ENCODE measurements at places on chromosomes 6 and 20. TPM values are rescaled to one million over a fixed set of nuclear protein-coding genes. Genes with fewer than 3 reads are reported as not detected.

Gene PROKR2
- not detected for polyA plus RNA-seq

Gene C20orf144
- polyA plus RNA-seq = 0.46 TPM

DNA sequence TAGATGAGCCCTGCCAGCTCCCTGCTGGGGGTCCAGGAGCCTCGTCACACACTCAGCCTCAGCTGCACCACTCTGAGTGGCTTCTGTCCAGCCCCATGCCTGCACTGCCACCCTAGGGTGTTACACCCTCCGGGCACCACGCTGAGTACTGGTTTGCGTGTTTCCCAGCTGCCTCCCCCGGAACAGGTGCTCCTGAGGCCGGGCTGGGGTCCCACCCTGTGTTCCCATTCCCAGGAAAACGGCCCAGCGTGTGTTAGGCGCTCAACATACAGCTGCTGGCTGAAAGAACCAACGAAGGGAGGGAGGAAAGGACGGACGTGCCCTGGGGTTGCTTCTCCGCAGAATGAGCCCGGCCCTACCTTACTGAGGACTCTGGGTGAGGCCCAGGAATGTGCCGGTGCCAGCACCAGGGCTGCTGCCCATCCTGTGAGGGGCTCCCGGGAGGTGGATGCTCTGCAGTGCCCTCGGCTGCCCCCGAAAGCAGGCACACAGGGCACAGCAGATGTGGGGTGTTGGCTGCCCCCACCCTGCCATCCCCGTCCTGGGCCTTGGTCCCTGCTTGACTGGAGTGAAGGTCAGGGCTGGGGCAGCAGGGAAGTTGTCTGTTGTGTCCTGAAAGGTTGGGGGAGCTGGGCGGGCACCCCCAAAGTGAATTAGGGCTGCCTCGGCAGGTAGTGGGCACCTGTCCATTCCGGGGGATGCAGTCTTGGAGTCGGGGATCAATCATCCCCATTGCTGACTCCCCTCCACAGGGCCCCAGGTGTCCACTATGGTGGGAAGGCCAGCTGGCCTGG, 16.3 kb downstream of the LAMA5 start:
- DNase-seq = no peak

GRCh38 chr6:73832313-73832712, 136.3 kb downstream of the CD109 start:
- DNase-seq = no peak

GRCh38 chr6:43981363-43981990, 145.8 kb downstream of the MRPL14 start:
- DNase-seq = no peak

DNA sequence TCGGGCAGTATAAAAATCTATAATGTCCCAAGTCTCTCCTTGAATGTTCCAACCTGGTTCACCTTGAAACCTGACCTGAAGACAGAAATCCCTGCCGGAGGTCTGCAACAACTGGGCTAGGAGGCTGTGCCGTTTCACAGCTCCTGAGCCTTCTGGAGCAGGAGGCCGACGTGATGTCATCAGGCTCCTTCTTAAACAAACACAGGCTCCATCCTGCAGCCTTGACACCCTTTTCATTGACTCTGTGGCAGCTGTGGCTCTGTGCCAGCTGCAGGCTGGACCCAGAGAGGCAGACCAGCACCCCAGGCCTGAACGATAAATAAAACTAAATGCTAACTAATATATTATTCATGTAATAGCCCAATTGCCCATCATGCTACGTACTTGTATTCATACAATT, 483.9 kb downstream of the CD83 start:
- no peak for DNase-seq

Gene MEP1A
- not detected for polyA plus RNA-seq

GRCh38 chr20:41139227-41140093, 2.1 kb downstream of the PLCG1 start:
- no peak for DNase-seq

DNA sequence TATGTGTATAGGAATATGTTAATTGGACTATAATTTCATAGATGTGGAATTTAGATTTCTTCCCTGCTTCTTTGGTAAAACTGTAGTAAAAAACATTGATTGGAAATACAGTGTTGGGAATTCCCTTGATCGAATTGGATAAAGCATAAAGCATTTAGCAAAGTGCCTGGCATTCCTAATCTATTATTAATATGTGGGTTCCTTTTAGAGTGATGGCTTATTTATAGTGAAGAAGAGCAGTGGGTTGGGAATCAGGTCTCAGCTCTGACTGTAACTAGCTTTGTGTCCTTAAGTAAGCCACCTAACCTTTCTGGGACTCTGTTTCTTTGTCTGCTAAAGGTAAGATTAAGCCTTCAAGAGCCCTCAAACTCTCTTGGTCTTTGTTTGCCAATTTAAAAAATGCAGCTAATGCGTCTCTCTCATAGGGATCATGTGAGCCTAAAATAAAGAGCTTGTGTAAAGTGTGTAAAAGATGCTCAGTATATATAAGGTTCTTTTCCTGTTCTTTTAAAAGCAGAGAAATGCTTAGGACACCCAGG, 53.3 kb downstream of the KCNS1 start:
- DNase-seq = no peak

Gene GTSF1L
- polyA plus RNA-seq = not detected

DNA sequence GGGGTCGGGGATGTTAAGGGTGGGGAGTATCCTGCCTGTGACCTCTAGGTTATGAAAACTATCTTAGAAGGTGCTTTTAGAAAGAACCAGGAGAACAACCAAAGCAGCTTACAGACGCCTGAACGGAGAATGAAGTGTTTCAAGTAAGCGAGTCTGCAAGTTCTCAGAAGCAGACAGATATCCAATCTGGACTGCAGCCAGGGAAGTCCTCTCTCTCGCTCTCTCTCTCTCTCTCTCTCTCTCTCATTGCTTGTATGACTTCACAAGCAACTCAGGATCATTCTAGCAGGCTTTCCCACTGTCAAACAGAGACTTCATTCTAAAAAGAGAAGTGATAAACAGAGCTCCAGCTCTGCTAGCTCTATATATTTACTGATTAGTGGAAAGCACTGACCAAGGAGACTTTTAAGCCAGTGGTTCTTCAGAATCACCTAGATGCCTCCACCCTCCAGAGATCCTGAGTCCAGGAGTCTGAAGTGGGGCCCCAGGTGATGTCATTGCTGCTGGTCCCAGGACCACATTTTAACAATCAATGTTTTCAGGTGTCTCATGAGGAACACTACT, 6.0 kb downstream of the TCF21 start:
- DNase-seq = no peak

DNA sequence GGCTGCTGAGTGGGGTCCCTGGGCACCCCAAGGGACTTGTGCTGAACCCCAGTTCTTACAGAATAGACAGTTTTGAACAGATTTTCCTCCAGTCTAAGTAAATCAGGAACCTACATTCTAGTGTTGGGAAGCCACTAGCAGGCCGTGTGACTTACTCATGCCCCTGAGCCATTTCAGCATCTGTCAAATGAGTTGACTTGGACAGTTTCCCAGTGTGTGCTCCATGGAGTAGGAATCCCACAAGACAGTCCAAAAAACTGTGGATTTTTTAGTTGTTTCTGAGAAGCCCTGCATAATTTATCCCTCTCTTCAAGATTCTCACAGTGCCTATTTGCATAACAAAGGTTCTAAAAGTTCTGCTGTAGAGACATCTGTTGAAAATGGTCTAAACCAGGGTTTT, 2.1 kb downstream of the GABRR2 start:
- no peak for DNase-seq

DNA sequence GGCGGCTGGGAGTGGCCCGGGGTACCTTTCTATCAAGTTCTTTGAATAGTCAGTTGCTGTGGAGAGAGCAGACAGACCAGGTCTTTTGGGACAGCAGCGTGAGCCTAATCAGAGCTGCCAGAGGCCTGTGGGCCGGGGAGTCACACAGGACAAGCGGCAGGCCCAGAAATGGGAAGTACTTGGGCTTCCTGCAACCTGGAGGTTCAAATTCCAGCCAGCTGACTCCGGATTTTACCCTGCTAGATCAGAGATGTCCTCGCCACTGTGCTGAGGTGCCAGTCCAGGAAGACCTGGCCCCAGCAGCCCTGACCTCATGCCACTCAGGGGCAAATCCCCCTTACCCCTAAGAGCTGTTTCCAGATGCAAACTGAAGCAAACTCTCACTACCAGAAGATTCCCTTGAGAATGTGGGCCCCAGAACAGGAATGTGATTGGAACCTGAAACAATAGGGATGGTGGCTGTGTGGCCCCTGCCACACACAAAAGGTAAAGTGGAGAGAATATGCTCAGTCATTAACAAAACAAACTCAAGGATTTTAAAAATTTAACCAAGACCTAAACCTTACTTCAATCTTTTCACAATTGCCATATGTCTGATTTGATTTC, 9.7 kb downstream of the BEND3 start:
- no peak for DNase-seq

DNA sequence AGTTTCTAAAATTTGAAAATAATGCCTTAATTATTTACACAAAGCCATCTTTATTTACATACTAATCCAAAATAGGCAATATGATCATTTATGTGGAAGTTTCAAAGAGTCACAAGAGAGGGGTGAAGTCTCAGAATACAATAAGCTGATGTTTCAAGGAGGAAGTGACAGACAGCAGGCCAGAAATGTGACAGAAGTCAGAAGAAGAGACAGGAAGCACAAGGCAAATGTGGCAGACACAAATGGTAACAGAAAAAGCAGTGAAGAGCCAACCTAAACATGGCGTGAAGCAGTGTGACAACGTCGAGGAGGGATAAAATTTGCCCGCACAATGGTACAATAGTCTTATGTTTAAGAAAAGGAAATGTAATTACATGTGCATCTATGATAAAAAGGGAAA, 59.8 kb downstream of the SHPRH start:
- DNase-seq = no peak

Gene HEY2
- polyA plus RNA-seq = 8.0 TPM

Gene FILIP1
- polyA plus RNA-seq = 3.2 TPM

GRCh38 chr20:50521221-50522052, 11.3 kb downstream of the PTPN1 start:
- no peak for DNase-seq

DNA sequence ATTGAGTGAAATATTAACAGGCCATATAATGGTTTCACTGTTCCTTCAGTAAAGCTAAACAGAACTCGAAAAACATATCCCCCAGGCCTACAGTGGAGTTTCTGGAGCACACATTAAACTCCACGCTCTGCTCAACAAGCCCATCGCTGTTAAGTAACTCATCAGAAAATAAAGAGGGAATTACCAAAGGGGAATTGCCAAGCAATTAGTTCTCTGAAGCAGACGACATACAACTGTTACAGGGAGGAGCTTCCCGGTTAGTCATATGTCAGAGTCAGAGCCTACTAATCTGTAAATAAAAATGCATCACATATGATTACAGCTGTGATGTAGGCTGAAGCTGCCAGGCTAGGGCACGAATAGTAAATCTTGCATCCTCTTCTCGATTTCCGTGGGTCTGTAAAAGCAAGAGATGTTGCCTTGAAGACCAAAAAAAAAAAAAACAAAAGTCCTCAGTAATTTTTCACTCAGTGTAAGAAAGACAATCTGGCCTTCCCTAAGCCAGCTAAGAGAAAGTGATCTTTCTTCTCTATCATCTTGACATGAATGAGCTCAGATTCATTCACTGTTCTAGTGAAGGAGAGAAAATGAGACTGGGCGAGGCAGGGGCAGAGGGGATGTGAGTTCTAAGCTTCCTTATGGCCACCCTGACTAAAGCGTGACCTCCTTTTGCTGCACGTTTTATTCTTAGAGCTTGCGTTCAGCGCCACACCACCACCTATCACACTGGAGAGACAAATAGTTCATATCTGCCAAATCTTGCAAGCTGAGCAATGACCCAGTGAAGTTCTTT, 13.8 kb downstream of the ATXN1 start:
- no peak for DNase-seq

Gene AKIRIN2
- 63.5 TPM for polyA plus RNA-seq

DNA sequence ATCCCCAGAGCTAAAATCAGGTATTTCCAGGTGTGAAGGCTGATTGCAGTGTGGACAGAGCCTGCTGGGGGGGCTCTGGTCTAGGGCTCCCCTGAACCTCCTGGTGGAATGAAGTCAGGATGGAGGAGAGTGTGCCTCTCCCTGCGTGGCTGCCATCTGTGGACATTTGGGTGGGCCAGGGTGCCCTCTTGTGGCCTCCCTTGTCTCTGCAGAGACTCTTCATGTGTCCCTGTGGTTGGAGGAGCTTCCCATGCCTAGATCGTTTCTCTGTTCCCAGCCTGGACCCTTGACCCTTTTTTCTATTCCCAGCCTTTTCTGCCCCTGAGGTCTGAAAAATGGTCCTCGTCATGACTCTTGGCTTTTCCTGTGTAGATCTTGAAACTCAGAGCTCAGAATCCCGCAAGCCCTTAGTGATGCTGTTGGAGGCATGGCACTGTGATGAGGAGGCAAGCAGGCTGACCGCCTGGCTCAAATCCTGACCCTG, 9.9 kb upstream of the PSMF1 start:
- DNase-seq = no peak

- no peak for DNase-seq
Measured at GRCh38 chr6:87242311-87242710, 80.1 kb upstream of the SMIM8 start.

DNA sequence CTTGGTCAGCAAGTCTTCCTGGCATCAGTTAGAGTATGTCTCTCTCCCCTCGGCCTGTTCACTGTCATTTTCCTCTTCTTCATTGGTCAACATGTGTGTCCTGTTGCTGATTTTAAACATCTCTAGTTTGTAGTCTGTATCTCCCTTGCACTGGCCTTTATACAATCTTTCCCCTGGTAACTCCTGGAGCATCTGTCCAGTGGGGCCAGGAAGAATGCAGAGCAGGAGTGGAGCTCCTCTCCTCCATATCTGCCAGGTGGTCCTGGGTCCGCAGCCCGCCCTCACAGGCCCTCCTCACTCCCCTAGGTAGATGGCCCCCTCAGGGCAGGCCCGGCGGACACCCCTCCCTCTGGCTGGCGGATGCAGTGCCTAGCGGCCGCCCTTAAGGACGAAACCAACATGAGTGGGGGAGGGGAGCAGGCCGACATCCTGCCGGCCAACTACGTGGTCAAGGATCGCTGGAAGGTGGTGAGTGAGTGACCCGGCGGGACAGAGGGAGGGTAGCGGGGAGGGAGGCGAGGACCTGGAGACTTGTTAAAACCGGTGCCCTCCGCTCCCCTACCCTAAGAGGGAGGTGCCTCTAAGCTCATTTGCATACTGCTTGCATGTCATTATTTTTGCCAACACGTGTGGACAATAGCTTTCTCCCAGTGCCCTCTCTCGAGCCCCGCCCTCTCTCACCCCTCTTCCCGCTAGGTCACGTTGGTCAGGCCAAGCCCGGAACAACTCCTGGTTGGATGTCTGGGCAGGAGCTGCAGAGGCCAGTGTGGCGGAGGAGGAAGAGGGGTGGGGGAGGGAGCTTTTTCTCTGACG, 3.2 kb downstream of the TTBK1 start:
- DNase-seq = no peak

GRCh38 chr20:61805365-61805764, 260.3 kb downstream of the TAF4 start:
- no peak for DNase-seq

GRCh38 chr6:158879180-158879579, 60.0 kb upstream of the EZR start:
- DNase-seq = no peak

Gene FAM184A
- 8.2 TPM for polyA plus RNA-seq

Gene PLN
- polyA plus RNA-seq = 6.4 TPM

GRCh38 chr20:63096681-63097335, 90.0 kb upstream of the BHLHE23 start:
- no peak for DNase-seq
